ENCODE measurements at places on chromosomes 6 and 20.

GRCh38 chr6:99216959-99217358 is 132.5 kb downstream of the FAXC start:
- DNase-seq, result no peak

DNA sequence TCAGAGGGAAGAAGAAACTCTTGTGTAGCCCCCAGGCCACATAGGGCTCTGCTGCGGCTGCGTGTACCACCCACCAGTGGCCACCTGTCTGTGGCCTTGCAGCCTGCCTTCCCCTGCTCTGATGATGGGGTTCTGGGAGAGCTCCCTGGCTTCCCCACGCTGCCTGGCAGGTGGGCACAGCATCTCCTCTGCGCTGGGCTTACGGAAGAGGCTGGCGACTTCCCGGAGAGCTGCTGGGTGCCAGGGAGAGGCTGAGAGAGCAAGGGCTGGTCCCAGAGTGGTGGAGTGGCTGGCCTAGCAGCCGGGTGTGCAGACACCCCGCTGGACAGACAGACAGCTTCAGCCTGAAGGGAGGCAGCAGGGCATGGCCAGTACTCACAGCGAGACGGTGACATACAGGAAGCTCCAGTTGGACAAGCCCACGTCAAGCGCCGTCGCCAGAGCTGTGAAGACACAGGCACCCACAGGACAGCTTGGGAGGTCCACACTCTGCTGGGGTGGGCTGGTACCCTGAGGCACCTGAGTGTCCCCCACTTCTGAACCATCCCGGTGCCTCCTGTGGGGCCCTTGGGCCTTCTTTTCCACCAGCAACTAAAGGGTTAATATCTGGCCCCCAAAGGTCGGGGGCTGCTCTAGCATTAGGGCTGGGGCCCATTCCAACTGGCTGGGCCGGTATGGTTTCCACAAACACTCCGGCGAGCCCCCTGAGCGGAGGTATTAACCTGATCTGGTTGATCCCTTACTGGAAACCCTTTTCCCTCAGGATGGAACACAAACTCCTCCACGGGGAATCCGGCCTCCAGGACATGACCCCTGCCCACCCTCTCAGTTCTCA is 48.1 kb upstream of the CDH22 start:
- no peak for DNase-seq

DNA sequence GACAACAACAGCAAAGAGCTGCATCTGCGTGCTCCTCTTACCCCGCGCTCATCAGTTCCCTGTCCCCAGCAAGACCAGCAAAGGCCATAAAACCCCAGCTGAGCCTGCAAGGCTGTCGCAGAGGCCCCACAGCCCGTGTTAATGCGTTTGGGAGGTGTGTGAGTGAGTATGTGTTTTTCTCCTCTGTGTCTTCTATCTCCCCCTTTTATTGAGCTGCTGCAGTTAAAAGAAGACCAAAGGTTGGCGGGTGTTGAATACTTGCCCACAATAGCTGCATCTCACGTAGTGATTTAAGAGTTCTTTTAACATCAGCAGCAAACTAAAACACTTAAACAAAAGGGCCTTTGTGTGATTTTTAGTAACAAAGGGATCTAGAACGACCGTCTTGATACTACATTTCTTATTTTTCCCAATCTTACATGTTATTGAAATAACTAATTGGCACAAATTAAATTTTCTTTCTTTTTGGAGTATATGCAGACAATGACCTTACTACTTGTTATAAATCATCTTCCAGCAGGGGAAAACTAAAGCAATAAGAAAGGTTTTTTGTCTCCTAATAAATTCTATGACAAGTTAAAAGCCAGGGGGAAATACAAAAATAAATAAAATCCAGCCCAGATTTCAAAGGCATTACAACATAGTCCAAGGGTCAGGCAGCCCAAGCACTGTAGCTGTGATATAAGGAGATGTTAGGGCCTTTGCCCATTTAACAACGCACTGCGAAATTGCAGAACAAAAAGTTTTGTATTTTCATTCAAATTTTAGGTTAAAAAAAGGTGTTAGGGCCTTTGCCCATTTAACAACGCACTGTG is 27.2 kb upstream of the CNKSR3 start:
- no peak for DNase-seq

- no peak for DNase-seq
These were observed 166.7 kb downstream of the ESR1 start for GRCh38 chr6:151974061-151974617.

GRCh38 chr6:166905013-166905412 is 51.3 kb downstream of the RNASET2 start:
- no peak for DNase-seq

DNA sequence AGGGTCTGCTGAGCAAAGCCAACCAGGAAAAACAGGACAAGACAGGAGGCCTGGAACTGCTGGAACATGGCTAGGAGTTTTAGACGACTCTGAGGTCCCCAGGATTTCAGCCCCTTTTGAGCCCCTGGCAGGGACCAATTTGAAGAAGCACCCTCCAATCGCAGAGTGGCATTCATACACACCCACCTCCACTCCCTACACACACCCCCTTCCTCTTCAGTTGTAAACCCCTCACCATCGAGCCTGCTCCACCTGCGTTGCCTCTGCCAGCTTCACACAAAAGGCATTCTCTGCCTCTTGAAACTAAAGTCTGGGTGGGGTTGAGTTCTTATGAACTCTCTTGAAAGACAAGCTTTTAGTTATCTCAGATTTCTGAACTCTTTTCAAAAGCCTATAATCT is at the start of gene GPX6:
Gene GPX6, minus strand, starts transcription at position 118 of the 400 bp plus-strand sequence. Its CDS starts 50 bp downstream, at position 68.
- DNase-seq, result no peak

GRCh38 chr6:156988276-156989158 is 211.3 kb downstream of the ARID1B start:
- DNase-seq, result no peak

- no peak for DNase-seq
These were observed 310.7 kb downstream of the KIF16B start for GRCh38 chr20:16262594-16262993.

DNA sequence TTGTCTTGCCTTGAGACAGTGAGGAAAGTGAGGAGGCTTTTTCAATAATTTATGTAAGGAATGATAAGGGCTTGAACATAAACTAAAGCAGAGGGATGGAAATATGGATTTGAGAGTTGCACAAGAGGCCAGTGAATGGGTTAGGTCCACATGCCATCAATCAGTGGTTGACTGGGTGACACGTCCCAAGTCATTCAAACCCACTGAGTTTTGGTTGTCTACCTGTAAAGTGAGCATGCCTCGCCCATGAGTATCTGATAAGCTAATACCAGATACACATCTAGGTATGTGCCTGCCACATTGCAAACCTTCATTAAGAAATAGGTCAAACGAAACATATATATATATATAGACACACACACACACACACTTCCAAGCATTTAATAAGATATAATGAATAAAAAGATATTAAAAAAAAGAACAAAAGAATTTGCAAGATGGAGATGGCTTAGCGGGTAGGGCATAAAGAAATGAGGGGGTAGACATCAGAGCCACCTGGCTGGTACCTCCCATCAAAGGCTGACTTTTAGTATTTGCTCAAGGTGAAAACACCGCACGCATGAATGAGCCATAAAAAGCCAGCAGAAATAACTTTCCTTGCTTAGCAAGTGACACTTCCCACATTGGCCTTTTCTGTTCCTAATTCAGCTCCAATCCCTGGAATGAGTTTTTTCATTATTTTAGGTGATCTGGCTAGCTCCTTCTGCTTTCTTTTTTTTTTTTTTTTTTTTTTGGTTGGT is 109.1 kb upstream of the GGTLC1 start:
- no peak for DNase-seq

DNA sequence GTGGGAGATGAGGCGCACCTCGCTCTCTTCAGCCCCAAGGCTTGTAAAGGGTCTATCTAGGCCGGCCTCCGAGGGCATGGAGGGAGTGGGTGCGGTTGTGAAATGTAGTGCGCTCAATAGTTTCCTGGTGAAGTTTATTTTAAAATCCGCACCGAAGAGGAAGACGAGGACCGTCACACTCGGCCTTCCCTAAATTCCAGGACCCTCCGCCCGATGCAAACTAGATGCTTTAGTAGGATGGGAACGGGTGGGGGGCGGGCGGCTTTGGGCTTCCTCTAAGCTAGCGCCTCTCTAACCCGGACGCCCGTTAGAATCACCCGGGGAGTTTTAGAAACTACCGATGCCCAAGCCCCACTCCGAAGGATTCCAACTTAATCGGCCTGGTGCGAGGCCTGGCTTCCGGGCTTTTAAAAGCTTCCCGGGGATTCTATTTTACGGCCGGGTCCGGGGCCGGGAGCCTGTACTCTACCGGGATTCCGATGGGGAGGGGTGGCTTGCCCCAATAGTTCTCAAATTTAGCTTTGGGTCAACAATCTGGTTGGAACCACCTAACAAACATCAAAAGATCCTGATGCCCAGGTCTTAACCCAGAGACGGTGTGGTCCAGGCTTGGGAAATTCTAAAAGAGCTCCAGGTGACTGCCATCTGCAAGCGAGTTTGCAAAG is 548 bp upstream of the BCAS4 start:
- DNase-seq, result no peak

DNA sequence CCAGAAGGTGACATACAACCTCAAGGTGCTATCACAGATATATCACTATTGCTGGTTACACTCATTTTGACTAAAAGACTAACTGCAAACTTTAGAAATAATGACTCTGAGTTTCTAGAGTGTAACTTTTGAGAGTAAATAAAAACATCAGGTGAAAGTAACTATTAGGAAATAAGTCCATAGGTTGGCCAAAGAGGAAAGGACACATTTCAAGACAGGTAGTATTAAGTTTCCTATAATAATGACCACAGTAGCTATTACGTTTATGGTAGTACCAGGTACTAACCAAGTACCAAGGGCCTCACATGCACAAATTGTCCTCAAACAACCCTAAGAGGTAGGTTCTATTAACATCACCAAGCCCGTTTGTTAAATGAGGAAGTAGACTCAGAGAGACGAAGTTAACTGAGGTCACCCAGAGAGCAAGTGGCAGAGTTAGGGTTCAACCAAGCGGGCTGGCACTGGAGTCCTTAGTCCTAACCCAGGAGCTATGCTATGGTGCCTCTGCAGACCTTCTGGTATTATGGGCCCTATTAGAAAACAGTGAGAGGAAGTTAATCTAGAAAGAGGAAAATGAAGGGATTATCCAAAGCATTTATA is 36.8 kb downstream of the HEBP2 start:
- no peak for DNase-seq

DNA sequence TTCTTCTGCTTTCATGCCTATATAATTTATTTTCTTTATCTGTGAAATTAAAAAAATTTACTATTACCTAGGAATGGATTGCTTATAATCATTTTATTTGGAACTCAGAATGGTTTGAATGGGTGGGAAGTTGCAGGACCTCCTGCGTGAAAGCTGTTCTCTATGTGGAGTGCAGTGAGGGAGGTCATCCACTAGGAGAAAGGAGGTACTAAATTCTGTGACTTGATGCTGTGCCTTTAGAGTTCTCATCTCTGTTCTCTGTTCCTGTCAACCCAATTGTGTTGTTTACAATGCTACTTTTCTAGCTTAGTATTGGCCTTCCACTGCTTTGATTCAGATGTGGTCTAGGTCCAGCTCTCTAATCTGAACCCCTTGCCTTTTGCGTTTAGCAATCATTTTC is 65.0 kb upstream of the HIVEP1 start:
- DNase-seq, result no peak

- DNase-seq, result no peak
These were observed 4.7 kb upstream of the CENPW start for GRCh38 chr6:126335210-126335609.

DNA sequence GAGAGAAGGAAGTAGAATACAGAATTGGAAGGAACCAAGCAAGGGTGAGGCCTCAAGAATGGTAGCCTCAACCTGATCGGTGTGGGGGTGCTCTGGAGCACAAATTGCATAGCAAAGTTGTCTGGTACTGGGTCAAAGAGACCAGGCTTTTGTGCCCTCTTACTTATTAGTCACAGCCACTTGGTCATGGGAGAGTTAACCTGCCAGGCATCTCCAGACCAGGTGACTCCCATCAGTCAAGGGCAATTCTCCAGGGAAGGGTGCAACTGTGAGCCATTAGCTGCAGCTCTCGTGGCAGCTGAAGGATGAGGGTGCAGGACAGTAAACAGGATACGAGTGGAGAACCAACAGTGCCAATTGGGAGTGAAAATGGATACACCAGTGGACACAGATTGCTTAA is 47.7 kb upstream of the PLCB4 start:
- DNase-seq, result no peak

- DNase-seq, result no peak
These were observed 57.1 kb downstream of the KIZ start for GRCh38 chr20:21182832-21183563.

DNA sequence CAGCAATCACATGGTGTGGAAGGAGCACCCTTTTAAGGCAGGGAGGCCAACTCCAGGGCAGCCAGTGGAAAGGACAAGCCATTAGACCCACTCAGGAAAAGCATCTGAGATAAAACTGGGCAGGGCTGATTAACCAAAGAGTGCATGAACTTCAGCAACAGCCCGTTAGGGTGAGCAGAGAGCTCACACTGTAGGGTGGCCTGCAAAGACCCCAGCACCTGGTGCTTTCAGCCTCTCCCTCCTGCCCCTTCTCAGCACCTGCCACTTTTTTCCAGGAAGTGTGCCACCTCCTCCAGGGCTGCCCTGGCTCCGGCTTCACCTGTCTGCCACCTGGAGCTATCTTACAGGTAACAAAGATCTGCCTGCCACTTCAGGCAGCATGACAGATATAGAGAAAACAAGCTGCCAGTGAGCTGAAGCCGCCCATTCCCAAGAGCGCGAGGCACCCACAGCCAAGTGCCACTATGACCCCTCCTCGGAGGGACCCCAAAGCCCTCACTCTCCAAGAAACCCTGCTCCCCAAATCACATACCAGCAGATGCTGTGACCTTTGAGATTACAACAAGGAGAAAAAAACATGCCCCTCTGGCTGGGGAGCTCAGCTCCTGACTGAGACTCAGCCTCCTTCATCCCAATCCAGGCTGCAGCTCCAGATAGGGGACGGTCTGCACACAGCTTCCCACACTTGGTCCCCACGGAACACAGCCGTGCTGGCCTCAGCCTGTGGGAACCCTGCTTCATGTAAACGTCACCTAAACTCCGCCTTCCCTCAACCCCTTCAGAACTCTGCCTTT is 71.2 kb downstream of the ABHD12 start:
- DNase-seq, result no peak

DNA sequence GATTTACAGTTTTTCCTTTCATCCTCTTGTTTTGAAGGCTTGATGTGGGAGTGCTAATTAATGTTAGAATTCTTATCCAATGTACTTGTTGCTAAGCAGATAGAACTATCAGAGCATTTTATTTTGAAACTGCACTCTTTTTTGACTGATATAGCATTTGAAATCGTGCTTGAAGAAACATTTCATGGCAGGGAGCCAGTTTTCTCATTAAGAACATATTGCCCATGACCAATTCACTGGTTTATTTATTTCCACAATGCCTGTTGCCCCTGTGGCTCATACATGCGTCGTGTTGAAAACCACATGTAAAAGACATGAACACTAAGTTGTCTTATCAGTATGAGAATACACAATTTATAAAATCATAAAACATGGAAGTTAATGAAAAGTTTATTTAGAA is 479.7 kb upstream of the FLRT3 start:
- DNase-seq, result no peak

DNA sequence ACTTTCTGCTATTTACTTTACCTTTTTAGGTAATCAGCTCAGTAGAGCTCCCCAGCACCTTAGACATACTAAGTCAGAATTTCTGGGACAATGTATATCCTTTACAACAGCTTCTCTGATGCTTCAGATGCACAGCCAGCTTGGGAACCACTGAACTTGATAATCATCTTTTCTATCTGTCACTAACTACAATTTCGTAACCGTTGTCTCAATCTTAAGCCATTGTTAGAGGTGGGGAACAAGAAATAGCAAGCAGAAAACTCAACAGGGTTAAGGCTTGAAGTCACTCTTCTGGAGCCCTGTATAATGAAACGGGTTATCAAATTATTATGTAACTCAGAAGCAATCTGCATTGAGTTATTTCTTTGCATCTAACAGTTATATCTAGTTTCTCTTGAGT is 47.1 kb downstream of the CD109 start:
- DNase-seq, result no peak

GRCh38 chr6:154122195-154122925 is 83.3 kb downstream of the OPRM1 start:
- DNase-seq, result no peak
